HS-27A (cell line): ENCODE measurements at places on chromosomes 16 and 17.

- DNase-seq = no peak
These were observed 12.7 kb downstream of the TMEM11 start for GRCh38 chr17:21201298-21201595.

- no peak for DNase-seq
These were observed 584.7 kb downstream of the WWOX start for GRCh38 chr16:78684030-78684611.

GRCh38 chr17:59791603-59792457 lies 84.4 kb downstream of the VMP1 start:
- no peak for DNase-seq

- DNase-seq = no peak
These were observed 48.6 kb upstream of the IRX3 start for GRCh38 chr16:54335230-54335629.

- no peak for DNase-seq
These were observed 18.9 kb downstream of the TVP23A start for GRCh38 chr16:10799736-10800135.

- DNase-seq = no peak
These were observed 106.8 kb downstream of the METRNL start for GRCh38 chr17:83186226-83186625.

GRCh38 chr16:27287051-27287811 lies 18.7 kb upstream of the NSMCE1 start:
- DNase-seq = no peak

DNA sequence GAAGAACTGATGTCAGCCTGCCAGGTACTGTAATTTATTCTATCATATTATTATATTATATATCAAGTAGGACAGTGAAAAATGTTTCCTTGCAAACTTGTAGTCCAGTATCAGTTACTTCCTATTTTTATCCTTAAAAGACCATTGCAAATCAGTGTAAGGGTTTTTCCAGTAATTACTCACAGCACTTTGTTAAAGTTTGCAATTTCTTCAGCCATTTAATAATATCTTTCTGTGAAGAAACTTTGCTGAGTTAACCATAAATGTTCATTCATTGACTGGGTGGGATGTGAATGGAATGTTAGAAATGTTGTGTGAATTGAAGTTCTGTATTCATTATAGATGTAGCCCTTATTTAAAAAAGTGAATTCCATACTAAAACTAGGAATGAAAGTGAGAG lies 26.7 kb downstream of the HAPSTR1 start:
- no peak for DNase-seq

GRCh38 chr16:84068783-84069462 lies 26.3 kb upstream of the SLC38A8 start:
- DNase-seq = no peak

DNA sequence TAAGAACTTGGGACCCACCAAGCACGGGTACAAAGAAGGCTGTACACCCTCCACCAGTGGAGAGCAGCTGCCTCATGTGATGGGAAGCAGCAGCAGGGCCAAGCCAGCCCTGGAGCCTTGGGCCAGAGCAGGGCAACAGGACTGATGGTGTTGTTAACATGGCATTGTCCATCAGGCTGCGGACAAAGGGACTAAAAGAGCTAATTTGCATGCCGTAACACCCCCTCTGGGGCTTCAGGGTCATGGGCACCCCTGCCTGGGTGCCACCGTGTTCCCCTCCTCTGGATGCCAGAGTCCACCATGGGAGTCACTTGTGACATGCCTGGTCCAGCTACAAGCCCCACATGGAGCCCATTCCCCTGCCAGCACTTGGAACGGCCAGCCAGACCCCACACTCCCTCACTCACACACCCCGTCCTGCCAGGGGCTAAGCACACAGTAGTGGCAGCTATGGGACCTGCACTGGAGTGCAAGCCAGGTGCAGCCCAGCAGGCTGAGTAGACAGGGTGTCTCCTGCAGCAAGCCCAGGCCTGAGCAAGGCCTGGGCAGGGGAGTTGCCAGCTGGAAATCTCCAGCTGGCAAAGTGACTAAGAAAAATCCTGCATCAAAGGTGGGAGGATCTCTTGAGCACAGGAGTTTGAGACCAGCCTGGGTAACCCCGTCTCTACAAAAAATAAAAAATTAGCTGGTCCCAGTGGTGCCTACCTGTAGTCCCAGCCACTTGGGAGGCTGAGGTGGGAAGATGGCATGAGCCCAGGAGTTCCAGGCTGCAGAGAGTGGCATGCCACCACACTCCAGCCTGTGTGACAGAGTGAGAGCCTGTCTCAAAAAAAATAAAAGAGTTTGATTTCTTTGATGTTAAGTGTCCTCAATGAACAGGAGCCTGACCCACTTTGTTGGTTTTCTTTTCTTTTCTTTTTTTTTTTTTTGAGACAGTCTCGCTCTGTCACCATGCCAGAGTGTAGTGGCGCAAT lies 33.7 kb downstream of the NOL11 start:
- DNase-seq = no peak

DNA sequence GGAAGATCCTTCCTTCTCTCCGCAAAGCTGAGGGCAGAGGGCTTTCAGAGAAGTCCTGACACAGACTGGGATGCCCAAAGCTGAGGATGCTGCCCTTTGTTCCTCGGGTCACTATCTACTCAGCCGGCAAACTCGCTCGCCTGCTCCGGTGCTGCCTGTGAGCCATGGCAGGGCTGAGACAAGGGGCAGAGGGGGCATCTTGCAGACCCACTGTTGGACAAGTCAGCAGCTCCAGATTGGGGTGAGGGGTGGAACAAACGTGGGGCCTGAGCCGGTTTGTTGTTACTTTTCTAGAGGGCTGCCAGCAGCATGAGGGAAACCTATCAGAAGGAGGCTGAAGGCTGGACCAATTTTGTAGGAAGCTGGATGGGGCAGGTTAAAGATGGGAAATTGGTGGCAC lies 47.1 kb upstream of the PIK3R6 start:
- no peak for DNase-seq

DNA sequence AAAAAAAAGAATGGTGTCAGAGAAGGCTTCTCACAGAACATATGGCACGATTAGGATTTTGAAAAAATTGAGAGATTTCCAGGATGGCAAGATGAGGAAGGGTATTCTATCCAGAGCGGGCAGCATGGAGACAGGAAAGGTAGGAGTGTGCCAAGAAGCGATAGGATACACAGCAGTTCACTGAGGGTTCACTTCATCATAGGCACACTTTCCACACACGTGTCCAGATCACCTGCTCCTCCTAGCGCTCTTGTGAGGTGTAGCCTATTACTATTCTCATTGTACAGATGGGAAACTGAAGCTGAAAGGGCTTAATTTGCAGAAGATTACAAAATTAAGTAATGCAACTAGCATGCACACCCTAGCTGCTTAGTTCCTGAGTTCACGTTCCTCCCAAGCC lies 6.2 kb upstream of the ELAC2 start:
- DNase-seq = no peak
